ENCODE measurements at places on chromosomes 2 and 18.

GRCh38 chr18:5431836-5432575 lies 111.8 kb downstream of the EPB41L3 start:
- no peak for DNase-seq

DNA sequence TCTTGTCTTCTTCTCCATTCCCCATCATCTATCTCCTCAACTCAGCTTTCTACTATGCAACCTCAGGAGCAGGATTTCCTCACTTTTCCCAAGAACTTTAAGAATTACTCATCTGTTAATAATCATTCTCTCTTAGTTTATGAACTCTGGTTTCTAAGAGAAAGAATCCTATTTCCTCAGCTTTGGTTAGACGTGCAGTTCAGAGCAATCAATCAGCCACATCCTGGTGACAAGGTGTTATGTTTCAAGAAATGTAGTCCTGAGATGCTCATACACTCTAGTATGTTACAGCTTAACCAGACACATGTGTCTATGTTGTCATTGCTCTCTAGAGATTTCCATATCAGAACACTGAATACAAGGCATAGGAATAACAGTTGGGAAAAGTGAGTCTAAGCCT lies 277.9 kb downstream of the MBD2 start:
- DNase-seq: no peak

DNA sequence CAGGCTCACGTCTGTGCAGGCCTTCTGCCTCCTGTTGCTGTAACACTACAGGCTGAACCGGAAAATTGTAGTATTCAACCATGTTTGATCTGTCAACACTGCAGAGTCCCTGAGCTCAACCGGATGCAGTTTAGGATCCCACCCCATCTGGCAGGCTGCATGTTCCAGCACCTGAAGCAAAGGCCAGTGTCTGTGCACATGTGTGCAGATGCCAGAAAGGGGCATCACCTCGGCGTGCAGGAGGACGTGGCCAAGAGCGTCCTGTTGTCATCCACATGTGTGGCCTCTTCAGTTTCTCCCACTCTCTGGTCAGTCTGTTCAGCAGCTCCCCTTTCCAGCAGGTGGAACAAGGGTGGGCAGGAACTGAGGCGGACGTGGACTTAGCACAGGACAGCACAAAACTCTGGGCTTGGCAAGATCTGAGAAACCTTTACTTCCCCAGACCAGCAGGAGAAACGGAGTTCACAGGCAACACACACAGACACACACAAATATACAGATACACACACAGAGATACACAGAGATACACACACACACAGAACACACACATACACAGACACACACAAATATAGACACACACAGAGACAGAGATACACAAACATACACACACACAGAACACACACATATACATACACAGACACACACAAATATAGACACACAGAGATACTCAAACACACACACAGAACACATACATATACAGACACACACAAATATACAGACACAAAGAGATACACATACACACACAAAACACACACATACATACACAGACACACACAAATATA lies 111.3 kb downstream of the NDUFA10 start:
- no peak for DNase-seq

DNA sequence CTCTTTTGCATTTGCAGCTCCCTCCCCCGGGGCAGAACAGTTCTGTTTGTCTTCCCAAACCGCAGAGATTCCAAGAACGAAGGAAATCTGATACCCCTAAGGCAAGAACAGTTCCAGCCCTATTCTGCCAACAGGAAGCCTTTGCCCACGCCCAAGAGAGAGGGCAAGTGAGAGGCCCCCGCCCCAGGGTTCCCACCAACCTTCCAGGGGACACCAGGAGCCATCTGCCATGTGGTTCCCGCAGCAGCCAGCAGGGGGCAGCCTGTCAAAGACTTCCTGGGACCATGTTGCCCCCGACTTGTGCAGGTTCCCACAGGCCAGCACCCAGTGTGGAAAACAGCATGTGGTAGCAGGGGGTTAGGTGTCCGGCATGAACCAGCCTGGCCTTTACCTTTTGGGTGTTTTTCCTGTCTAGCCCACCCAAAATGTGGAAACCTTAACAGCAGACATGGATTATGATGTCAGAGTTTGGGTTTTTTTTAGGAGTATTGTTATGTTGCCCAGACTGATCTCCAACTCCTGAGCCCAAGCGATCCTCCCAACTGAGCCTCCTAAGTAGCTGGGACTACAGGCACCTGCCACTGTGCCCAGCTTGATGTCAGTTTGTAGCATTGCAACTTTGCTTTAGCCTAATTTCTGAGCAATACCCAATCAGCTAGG lies 21.7 kb upstream of the EFHD1 start:
- DNase-seq: peak; percentile 46

DNA sequence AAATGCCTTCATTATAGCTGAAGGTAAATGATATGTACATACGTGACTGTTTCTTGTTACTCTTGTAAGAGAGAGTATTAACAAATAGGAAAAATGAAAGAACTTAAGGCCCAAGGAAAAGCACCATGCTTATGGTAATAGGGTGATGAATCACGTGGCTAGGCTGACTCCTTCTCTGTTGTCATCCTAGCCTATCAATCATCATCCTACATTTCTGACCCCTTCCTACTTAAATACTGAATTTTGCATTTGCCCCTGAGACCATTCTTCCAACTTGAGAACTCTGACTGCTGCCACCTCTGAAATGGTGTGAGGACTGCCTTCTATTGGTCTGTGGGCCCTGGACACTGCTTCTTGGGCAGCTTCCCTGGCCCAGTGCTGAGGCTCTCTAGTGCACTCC lies 28.9 kb downstream of the EFEMP1 start:
- no peak for DNase-seq

DNA sequence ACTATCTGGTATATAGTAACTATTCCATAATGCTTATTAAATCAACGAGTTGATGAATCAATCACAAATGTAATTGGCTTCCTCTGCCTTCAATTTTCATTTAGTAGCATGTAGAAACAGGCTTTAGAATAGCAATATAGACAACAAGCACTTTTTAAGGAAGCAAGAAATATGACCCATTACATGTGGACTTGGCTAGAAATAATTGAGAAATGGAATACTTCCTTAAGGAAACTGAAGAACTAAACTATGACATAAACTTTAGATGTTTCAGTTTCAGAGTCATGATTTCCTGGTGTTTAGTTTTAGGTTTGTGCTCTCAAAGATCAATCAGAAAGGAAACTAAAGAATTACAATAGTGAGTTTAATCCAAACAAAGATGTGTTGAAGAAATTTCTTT lies 443.8 kb downstream of the MBD2 start:
- no peak for DNase-seq

DNA sequence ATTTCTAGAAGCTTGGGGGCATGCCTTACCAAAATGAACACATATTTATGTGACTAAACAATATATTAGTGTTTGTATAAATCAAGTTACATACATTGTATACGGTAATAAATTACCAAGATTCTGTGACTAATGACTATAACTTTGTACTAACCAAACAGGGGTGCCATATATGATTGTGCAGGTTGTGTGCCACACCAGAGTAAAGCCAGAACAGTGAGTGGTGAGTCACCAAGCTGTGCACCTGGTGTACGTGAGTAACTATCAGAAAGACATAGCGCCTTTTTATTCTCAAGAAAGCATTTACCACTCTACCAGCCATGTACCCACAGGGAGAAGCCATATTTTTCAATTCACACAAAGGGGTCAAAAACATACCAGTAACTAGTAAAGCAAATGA lies 453.2 kb upstream of the PIK3C3 start:
- no peak for DNase-seq

Measured in progenitor cell of endocrine pancreas (in vitro differentiated cells).